ENCODE measurements at places on chromosomes 12 and 14.
A peak's percentile ranks its signal among the peaks of the same experiment; 100 is the strongest.

DNA sequence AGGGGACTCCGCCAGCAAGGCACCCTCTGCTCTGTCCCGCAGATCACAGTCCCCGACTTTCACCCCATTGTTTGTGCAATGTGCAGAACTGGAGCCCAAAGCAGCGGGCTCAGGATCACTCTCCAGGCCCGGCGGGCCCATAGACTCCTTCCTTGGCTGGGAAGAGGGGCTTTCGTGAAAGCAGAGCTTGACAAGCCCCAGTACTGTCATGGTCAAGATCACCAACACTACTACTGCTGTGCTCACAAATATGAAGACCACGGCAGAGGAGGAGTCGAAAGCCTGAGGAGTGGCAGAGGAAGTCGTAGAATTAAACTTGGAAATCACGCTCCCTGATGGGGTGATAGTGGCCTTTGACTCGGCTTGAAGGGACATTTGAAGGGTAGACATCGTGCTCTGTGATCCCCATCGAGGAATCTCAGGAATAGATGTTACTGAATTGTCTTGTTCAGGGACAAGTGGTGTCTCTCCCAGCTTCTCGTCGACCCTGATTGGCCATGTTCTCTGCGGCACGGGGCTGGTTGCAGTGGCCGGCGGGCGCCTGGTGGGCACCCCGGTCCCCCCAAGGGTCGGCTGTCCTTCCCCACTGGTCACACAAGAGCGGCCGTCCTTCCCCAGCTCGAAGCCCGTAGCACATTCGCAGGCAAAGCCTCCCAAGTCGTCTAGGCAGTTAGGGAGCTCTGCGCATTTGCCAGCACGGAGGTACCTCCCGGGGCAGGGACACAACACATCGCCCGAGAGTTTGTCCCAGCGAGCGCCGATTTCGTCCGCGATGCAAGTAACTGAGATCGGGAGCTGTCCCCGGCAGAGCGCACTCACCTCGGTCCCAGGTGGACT, 1.1 kb downstream of the CLEC14A start:
- no peak for DNase-seq

- DNase-seq: peak; percentile 60
Measured at GRCh38 chr14:95504135-95505029, 12.1 kb downstream of the SYNE3 start.

DNA sequence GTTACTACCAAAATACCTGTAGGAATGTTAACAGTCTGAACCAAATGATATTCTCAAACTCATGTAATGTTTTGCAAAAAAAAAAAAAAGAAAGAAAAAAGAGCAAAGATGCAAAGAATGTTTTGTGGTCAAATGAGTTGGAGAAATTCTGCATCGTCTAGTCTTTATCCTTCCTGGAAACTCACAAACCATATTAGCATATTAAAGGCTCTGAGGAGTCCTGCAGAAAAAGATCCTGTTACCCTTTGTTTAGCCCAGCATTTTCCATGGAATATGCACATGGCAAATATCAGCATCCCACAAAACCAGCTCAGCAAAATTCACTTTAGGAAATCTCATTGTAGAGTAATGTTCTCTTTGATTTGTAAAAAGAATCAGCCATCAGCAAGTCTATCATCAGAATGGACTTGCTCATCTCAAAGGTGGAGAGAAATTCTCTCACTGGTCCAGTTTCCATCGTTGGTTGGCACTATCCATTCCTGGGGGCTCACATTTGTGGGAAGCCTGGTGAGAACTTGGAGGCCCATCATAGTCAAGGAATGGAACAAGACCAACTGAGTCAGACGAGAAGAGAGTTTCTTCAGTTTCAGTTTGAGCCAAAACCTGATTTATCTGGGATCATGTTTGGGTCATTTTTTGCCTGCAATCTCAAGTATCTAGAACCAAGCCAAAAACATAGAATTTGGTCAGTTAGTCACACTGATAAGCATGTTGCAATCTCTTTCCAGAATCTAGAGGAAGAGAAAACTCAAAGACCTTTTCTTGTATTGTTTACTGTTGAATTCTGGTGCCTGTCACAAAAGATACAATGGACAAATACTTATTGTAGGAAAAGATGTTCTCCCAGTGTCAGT, 129.8 kb downstream of the TBX5 start:
- no peak for DNase-seq

DNA sequence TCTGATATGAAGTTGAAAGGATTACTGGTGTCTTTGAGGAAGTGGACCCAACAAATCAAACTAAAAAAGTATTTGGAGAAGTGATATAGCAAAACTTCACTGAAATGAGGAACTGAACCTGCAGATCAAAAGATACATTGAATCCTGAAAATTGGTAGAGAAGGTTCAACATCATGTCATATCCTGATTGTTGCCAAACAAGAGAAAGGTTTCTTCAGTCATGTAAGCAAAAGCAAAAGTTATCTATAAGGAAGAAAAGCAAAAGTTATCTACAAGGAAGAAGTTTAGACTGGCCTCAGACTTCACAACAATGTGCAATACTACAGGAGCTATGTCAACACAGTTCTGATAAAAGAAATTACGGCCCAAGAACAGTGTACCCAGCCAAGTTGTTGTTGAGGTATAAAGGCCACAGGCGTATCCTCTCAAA, 142.7 kb downstream of the RAD51B start:
- peak; percentile 37 for DNase-seq

DNA sequence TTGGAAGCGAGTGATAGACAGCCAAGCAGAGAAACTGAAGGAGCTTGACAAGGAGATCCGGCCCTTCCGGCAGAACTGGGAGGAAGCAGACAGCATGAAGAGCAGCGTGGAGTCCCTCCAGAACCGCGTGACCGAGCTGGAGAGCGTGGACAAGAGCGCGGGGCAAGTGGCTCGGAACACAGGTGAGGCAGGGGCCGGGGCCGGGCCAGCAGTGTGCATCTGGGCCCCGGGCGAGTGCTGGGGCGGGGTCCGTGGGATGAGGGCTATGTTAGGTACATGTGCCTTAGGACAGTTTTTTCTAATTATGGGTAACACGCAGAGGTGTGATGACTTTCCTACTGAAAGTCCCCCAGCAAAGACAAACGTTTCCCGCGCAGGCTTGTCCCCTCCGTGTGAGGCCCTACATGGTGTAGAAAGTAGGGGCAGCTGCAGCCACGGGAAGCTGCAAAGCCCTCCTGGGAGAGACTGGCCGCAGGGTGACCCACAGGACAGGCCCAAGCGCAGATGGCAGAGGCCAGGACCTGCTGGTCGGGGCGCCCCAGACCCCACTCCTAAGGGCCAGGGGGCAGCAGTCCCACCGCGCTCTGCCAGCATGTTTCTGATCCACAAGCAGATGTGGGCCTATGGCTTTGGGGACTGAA, 19.1 kb upstream of the AMN start:
- DNase-seq: no peak

GRCh38 chr12:106136263-106136662, 2.5 kb downstream of the NUAK1 start:
- peak; percentile 92 for DNase-seq

- DNase-seq: no peak
Measured at GRCh38 chr14:39160494-39160893, 9.6 kb downstream of the TRAPPC6B start.

- no peak for DNase-seq
Measured at GRCh38 chr14:55201219-55202101, 10.1 kb upstream of the DLGAP5 start.

DNA sequence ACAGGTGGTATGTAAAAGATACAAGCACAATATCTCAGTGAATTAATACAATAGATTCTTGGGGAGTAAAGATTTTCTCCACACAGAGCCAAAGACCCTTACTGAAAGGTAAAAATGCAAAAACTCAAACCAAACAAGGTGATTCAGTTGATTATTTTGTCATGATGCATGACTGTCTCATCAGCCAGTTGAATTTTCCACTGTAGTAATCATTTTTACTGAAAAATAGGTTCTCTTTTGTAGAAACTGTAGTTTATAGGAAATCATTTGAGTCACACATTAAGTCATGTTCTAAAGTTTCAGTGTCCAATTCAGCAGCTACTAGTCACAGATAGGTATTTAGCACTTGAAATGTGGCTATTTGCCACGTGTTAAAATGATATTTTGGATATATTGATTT, 53.6 kb downstream of the PPFIA2 start:
- no peak for DNase-seq

GRCh38 chr12:122921917-122922316, 26.0 kb upstream of the VPS37B start:
- no peak for DNase-seq

- no peak for DNase-seq
Measured at GRCh38 chr12:105907982-105908381, 230.8 kb downstream of the NUAK1 start.

GRCh38 chr12:71797531-71797930, 42.0 kb upstream of the TBC1D15 start:
- DNase-seq: no peak

GRCh38 chr12:6285532-6286306, 24.8 kb upstream of the PLEKHG6 start:
- peak; percentile 43 for DNase-seq

GRCh38 chr12:10331642-10332239, 24.1 kb downstream of the KLRD1 start:
- peak; percentile 85 for DNase-seq

GRCh38 chr14:68468437-68469207, 324.2 kb downstream of the ZFP36L1 start:
- DNase-seq: peak; percentile 80

GRCh38 chr12:44875417-44875953, 630 bp downstream of the NELL2 start:
- DNase-seq: no peak

- peak; percentile 72 for DNase-seq
Measured at GRCh38 chr14:50045039-50045711, 71.2 kb downstream of the VCPKMT start.

- DNase-seq: peak; percentile 73
Measured at GRCh38 chr14:21528381-21529348, 2.5 kb upstream of the SALL2 start.

- no peak for DNase-seq
Measured at GRCh38 chr12:104411826-104412641, 44.7 kb upstream of the CHST11 start.

- peak; percentile 26 for DNase-seq
Measured at GRCh38 chr14:21505012-21505553, 6.1 kb downstream of the METTL3 start.

- DNase-seq: peak; percentile 61
Measured at GRCh38 chr12:48924617-48925303, 532 bp downstream of the FKBP11 start.

GRCh38 chr14:35333797-35334743, 41.9 kb downstream of the PSMA6 start:
- no peak for DNase-seq

GRCh38 chr12:19963972-19964371, 404.4 kb upstream of the PDE3A start:
- DNase-seq: peak; percentile 89

- no peak for DNase-seq
Measured at GRCh38 chr12:89951050-89951693, 242.5 kb upstream of the ATP2B1 start.

DNA sequence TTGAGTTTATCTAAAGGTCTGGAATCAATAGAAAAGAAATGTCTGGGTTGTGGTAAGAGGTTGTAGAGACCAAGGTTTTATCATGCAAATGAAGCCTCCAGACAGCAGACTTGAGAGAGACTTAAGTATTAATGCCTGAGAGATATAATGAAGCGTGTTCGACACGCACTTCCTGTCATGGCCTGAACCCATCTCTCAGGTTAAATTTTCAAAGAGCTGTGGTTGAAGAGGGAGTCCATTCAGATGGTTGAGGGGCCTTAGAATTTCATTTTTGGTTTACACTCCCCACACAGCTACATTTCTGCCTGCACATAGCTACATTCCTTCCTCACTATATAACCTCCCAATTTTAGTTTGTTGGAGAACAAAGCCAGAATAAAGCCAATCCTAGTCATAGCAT, 10.1 kb upstream of the CLEC12A start:
- no peak for DNase-seq

DNA sequence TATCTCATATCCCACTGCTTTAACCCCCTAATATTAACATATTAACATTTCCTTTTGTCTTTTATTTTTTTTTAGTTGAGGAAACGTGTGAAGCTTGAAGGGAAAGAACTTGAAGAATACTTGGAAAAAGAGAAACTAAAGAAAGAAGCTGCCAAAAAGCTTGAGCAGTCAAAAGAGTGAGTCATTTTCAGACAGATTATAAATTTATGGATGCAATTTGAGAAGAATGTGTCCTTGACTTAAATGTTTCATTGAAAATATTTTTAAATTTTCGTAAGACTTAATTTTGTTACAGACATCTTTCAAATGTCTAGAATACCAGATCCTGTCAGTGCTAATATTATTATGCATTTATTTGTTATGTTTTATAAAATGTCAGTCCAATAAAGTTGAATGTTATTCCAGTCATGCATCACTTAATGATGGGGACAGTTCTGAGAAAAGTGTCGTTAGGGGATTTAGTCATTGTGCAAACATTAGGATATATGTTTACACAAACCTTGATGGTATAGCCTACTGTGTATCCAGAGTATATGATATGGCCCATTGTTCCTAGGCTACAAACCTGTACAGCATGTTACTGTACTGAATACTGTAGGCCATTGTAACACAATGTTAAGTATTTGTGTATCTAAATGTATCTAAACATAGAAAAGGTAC, 32.6 kb downstream of the CPSF2 start:
- DNase-seq: peak; percentile 26

DNA sequence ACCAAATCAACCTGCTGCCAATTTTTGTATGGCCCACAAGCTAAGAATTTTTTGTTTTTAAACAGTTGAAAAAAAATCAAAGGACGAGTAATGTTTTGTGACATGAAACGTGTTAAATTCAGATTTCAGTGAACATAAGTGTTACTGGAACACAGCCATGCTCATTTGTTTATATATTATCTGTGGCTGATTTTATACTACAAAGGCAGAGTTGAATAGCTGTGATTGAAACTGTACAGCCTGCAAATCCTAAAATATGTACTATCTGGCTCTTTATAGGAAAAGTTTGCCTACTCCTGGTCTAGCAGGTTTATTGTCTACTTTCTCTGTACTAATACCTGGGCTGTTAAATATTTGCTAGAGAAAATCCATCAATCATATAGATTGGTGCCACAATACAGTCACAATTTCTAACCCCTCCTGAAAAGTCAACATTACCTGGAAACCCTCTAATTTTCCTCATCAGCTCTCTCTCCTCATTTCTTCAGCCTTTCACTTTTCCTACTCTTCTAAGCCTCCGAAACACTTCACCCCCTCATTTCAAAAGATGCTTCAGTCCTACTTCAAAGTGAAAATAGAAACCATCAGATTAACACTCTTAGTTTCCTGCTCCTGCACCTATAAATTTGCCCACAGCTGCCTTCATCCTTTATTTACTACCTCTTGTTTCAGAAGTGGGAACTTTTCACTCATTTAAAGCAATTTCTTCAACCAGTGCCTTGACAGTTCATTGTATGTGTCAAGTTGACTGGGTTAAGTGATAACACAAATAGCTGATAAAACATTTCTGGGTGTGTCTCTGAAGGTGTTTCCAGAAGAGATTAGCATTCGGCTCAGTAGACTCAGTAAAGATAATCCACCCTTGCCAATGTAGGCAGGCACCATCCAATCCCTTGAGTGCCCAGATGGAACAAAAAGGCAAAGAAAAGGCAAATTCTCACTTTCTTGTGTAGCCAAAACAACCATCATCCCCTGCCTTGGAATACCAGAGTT, 18.0 kb upstream of the C2CD5 start:
- no peak for DNase-seq

DNA sequence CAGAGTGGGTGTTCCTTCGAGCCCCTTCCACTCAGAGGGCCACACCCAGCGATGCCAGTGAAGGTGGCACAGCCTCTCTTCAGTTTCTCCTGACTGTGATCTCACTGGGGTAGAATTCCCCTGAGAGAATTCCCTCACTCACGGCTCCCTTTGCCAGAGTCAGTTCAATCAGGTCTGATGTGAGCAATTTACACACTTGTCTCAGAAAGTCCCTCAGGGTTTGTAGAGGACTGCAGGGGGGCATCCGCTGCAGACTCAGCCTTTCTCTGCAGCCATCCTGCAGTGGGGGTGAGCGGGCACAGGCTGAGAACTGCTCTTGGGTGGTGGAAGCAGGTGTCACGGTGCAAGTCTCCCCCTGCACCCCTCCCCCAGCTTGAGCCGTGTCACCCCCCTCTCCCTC, 205.4 kb upstream of the PRMT8 start:
- no peak for DNase-seq

Data from choroid plexus epithelial cell (primary cell).